ENCODE measurements at places on chromosomes 1 and 21.

DNA sequence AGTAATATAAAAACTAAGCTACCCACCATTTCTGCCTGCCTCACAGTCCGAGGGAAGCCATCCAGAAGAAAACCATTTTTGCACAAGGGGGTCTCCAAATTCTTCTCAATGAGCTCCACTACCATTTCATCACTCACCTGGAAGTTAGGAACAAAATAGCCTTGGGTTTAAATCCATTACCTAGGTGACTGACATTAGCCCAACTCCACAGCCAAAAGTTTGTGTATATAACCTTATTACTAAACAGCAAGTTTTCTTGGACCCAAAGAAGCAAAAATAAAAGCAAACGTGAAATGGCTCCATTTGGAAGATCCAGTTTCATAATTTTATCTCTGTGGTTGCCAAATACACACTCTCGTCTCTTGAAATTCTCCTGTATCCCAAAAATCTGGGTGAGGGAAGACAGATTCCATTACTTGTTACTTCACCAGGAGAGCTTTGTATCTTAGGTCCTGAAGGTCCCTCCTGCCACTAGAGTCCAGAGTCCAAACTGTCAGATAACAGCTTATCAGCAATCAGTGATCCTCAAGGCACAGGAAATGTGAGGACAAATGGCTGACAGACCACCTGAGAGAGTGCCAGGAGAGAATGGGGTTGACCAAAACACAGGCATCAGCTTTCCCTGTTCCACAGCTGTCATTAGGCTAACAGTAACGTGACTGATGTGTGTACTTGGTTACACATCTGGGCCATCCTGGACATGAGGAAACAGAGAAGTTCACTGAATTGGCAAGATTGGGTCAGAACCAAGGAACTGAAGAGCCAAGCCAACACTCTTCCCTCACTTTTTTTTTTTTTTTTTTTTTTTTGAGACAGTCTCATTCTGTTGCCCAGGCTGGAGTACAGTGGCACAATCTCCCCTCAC, 14.9 kb downstream of the AK2 start:
- DNase-seq: no peak

GRCh38 chr1:15571266-15571665, 13.6 kb downstream of the AGMAT start:
- no peak for DNase-seq

GRCh38 chr1:33635336-33636012, 163.0 kb downstream of the ZSCAN20 start:
- no peak for DNase-seq

DNA sequence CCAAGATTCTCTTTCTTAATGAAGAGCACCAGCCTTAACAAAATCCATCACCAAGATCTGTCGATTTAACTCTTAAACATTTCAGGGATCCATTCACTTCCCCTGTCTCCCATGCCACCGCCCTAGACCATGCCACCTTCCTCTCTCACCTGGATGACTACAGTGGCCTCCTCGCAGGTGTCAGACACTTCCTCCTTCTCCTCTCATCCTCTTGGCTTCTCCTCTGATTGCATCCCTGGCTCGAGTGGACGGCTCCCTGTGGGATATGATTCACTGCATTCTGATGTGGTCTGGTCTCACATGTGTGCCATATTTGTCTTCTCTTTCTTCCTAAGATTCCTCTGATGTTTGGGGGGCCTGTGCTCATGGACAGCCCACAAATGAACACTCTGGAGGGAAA, 66.4 kb upstream of the KLHDC7A start:
- no peak for DNase-seq

DNA sequence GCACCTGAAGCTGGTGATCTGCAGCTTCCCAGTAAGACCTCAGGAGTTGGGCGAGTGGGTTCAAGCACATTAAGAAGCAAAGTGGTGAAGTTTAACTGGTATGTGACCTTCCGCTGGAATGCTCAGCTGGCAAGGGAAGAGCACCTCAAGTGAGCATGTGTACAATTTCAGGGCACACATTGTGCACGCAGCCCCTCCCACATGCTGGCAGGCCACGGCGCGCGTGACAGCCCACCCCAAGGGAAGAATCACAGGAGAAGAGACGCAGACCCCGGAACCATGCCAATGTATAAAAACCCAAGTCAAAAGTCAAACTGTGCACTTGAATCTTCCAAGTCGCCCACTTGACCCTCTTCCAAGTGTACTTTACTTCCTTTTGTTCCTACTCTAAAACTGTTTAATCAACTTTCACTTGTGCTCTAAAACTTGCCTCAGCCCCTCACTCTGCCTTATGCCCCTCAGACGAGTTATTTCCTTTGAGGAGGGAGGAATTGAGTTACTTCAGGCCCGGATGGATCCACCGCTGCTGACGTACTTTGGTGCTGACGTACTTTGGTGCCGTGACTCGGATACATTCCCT, 20.0 kb downstream of the LRRC3 start:
- DNase-seq: no peak

DNA sequence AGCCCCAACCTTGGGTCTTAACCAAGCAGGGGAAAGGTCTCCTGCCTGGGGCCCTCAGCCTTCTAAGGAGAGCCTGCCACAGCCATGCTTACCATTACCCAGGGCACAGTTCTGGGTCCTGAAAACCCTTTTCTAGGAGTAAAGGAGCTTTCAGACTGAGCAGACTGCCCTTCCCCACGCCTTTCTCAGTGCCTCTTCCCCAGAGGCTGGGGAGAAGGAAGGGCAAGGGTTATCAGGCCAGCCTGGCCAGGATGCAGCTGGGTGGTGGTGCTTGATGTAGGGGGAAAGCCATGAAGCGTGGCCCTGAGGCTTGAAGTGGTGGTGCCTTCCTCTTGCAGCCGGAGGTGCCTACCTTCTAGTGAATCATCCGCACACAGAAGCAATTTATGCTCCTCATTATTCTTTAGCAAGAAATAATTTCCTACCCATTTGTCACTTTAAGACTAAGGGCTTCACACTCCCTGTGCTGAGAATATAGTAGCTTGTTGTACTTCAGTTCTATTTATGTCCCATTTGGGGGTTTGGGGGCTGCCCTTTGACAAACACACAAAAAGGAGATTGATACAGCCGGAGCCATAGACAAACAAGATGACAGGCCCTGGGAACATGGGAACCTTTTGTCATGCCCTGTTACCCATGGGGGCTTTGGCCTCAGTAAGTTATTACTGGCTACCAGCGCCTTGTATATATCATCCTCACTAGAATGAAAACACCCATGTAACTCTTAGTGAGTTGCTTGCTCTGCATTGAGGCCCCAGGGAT, 40.7 kb downstream of the MAN1C1 start:
- no peak for DNase-seq
